Naive thymus-derived CD8-positive, alpha-beta T cell (primary cell): ENCODE measurements at places on chromosomes 1 and 21.

DNA sequence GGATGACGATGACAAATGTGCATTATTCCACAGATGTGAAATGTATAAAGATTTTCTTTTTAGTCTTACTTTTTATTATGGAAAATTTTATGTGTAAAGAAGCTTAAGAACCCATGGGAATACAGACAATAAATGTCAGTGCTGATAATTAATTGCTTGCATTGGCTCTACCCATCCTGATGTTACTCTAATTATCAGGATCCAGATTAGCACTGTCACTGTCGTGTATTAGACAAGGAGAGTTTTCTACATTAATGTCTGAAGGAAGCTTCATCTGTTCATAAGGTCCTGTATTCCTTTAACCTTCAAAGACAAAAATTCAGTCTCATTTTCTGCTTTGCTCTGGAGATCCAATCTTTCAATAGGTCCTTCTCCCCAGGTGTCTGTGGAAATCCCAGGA lies 259.1 kb upstream of the ADAMTS5 start:
- DNase-seq = no peak

DNA sequence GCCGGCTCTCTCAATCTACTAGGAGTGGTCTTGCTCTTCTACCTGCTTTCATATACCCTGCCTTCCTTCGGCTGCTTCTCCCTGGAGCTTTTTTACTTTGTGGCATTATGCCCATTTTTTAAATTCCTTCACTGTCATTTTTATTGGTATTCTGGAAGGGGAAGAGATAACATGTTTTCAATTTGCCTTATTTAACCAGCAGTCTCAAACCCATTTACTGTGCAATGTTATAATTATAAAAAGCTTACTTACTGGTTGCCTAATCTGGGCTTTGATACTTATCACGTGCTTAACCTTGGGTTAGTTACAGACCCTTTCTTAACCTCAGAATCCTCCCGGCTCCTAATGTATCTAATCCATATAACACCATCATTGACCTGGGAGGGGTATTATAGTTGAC lies 128.1 kb downstream of the SIPA1L2 start:
- no peak for DNase-seq

DNA sequence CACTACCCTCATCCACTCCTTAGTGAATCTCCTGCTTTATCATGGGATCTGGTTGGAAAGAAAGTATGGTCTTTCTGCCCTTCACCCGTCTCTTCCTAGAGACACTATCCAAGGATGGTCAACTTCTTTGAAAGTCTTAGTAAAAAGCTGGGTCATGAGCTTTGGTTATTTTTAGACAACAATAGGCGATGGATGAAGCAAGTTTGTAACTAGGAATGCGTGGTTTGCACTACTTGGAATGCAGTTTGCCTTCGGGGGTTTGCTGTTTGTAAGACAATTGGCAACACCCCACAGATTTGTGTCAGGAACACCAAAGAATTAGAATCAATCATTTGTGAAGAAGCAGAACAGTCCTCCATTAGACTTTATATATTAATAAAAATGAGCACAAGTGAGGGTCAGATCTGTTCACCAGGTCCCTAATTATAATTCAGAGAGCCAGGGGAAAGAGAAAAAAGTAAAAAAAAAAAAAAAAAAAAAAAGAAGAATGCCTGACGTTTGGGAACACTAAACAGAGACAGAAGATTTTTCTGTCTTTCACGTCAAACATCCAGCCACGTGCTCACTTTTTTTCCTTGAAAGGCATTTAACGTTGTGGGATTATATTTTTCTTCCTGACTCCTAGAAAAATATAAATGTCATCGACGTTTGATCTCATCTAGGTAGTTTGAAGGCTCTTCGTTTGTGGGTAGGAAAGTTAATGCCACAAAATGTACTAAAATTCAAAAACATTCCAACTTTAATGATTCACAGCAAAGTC lies 60.7 kb upstream of the BTG3 start:
- no peak for DNase-seq

DNA sequence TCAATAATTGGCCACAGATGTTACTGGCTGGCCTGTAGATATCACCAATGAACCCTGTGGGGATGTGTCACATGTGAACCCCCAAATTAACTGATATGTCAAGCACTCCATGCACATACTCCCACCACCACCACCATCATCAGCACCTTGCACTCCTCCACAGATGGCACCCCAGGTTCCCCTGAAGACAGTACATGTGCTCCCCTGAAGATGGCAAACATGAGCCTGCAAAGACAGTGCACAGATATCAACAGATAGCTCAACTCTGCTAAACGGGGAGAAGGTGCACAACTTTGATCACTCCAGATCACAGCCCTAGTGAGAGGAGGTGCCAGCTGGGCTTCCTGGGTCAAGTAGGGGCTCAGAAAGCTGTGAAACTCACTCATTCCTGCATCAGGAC lies 74.4 kb downstream of the CLCA4 start:
- no peak for DNase-seq

DNA sequence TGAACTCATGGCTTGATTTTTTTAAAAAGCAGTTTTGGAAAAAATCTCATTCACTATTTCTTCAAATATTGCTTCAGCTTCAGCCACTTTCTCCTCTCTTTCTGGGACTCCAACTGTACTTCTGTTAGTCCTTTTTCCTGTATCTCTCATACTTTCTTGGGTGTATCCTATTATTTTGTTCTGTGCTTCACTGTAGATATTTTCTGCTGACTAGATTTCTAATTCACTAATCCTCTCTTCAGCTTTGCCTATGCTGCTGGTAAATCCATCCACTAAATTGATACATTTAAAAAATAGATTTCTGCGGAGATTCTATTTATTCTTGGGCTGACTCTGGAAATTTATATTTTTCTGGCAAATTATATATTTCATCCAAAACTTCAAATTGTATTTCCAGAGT lies 4.9 kb upstream of the KCNE2 start:
- DNase-seq = no peak

DNA sequence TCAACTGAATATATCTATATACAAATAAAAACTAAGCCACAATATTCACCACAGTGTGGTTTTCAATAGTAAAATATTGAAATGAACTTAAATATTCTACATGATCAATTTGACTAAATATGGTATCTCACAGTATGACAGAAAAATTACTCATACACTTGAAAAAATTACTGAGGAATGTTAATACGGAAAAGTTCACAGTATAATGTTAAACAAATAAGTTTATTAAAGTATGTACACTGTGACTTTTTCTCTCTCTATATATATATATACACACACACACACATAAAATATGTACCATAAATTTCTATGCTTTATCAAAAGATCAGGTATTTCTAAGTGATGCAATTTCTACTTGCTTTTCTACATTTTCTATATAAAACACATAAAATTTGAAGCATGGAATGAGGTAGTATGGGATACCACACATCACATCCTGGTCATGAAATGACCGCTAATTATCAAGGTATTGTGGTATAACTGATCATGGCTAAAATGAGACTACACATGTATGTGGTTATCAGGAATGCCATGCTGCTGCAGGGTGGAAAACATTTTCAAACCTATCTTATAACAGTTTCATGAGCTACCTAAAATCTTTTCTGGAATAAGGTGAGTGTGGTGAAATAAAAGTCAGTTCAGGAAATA lies 102.3 kb downstream of the CDC42BPA start:
- DNase-seq = no peak

GRCh38 chr1:116111524-116112021 lies 374 bp downstream of the MAB21L3 start:
- DNase-seq = no peak

DNA sequence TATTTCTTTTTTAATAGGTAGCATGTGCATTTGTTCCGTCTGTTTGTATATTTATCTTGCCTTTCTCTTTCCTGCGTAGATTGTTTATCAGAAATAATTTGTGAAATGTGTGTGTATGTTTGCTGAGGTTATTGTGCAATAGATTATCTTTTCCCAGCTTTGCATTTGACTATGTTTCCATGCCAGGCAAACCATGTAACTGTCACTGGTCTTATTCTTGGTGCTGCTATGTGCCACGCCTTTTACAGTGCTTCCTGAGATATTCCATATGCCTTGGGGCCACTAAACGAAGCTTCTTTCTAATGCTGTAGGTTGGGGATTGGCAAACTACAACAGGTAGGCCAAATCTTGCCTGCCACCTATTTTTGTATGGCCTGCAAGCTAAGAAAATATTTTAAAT lies 598.8 kb downstream of the PLPP3 start:
- DNase-seq = no peak

DNA sequence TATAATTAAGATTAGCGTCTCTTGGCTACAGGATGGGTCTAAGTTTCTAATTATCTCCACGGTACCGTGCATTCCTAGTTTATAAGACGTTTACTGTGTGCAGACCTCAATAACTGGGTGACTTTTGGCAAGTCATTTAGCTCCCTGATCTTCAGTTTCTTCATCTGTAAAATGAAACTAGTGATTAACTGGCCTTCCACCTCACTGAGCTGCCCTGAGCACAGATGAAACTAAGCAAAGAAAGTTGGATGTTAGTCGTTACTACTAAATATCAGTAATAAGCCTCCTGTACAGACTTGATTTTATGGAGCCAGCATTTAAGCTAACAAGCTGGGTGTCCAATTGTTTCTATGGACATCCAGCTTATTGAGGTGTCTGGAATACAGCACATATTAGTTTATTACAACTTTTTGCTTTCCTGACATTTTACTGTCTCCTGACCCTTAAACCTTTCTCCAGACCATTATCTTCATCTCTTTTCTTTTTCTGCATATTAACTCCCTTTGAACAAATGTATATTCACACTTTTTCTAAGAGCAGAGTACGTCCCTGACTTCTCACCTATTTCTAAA lies 1.1 kb downstream of the CR2 start:
- DNase-seq = no peak

DNA sequence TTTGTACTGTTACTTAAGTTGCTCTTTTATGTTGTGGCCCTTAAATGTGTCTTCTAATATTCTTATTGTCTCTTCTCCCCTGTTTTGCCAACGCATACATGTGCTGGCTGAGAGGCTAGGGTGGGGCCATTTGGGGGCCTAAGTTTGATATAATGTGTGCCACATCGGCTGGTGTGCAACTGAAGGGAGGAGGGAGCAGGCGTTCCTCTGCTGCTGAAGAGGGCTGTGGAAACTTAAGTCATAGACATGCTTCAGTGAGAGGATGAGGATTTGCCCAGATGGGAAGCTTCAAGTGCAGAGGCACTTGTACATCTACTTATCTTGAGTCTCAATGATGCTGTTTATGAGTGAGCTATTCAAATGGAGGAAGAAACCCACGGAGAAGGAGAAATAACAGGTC lies 630.6 kb downstream of the LMO4 start:
- DNase-seq = no peak

GRCh38 chr1:170927955-170928840 lies 7.1 kb upstream of the MROH9 start:
- no peak for DNase-seq

- no peak for DNase-seq
Measured at GRCh38 chr21:22758478-22758877, 1760.3 kb downstream of the NCAM2 start.

DNA sequence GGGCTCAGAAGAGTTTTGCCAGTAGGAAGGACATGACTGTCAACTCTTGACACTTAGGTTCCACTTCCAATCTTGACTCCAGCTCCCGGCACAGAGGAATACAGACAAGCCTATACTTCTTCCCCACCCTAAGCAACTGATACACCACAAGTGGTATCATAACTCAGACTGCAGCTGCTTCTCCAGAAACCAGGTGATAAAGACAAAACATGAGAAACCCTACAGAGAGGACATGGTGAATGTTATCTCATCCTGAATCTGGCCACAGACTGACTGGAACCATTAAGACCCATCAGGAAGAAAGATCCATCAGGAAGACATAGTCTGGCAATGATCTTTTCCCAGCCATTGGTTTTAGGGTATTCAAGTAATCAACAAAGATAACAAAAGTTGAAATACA lies 13.8 kb downstream of the PAXBP1 start:
- no peak for DNase-seq

DNA sequence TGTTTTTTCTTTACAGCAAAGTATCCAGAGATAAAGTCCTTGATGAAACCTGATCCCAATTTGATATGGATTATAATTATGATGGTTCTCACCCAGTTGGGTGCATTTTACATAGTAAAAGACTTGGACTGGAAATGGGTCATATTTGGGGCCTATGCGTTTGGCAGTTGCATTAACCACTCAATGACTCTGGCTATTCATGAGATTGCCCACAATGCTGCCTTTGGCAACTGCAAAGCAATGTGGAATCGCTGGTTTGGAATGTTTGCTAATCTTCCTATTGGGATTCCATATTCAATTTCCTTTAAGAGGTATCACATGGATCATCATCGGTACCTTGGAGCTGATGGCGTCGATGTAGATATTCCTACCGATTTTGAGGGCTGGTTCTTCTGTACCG lies 6.5 kb downstream of the DEGS1 start:
- no peak for DNase-seq

DNA sequence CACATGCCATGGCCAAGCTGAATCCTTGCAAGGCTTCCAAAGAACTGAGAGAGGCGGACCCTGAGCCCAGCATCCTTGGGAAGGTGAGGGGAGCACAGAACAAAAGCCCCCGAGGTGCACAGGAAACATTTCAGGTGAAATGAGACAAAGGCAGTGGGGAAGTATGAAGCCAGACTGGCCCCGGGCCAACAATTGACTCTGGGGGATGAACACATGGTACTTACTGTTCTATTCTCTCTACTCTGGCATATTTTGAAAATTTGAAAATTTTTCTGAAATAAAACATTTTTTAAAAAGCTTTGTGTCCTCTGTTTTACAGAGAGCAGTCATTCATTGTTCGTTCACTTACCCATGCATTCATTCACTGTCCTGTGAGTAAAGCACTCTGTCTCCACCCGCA lies 77.7 kb downstream of the GRIK3 start:
- DNase-seq = no peak

DNA sequence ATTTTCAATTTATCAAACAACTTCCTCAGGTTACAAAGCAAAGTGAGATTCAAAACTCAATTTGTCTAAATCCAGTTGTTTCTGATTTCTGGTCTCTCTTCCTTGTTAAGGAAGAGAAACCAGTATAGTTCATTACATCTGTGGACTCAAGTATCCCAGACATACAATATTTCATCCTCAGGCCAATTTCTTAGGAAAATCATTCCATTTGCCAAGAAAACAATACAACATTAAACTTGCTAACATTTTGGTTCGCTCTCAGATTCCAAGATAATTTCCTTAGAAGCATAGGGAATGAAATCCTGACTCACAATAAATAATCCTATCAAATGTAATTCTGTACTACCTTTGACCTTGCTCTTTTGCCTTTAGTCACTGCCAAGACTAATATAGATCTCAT lies 11.2 kb upstream of the TTLL7 start:
- no peak for DNase-seq

DNA sequence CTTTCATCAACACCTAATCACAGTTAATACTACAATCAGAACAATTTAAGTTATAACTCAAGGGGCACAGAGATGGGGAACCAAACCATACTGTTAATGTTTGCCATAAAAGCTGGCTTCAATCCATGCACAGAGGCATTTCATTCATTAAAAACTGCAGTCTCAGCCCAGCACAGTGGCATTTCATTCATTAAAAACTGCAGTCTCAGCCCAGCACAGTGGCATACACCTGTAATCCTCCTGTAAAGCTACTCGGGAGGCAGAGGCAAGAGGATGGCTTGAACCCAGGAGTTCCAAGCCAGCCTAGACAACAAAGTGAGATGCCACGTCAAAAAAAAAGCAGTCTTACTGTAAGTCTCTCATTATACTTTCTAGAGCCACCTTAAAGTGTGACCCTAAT lies 29.2 kb downstream of the ARID4B start:
- no peak for DNase-seq

- no peak for DNase-seq
Measured at GRCh38 chr21:43720539-43721166, 1.7 kb downstream of the PDXK start.

GRCh38 chr1:15153184-15153841 lies at the start of gene TMEM51:
TSS of gene TMEM51 (plus strand) at chr1:15153747. CDS start at chr1:15215088, 61,341 bp downstream.
- DNase-seq = no peak

GRCh38 chr1:64268653-64269557 lies 65.5 kb downstream of the UBE2U start:
- DNase-seq = peak; percentile 49
